ENCODE measurements at places on chromosomes 1 and 21.

GRCh38 chr1:101713760-101714159 lies 283.0 kb downstream of the OLFM3 start:
- no peak for DNase-seq
- H3K4me1 ChIP-seq: no peaks in the 10 kb centered on the region
- H3K27me3 ChIP-seq: no peaks in the 10 kb centered on the region
- no peaks in the 10 kb centered on the region for H3K36me3 ChIP-seq
- no peak overlapping the region for H3K27ac ChIP-seq

DNA sequence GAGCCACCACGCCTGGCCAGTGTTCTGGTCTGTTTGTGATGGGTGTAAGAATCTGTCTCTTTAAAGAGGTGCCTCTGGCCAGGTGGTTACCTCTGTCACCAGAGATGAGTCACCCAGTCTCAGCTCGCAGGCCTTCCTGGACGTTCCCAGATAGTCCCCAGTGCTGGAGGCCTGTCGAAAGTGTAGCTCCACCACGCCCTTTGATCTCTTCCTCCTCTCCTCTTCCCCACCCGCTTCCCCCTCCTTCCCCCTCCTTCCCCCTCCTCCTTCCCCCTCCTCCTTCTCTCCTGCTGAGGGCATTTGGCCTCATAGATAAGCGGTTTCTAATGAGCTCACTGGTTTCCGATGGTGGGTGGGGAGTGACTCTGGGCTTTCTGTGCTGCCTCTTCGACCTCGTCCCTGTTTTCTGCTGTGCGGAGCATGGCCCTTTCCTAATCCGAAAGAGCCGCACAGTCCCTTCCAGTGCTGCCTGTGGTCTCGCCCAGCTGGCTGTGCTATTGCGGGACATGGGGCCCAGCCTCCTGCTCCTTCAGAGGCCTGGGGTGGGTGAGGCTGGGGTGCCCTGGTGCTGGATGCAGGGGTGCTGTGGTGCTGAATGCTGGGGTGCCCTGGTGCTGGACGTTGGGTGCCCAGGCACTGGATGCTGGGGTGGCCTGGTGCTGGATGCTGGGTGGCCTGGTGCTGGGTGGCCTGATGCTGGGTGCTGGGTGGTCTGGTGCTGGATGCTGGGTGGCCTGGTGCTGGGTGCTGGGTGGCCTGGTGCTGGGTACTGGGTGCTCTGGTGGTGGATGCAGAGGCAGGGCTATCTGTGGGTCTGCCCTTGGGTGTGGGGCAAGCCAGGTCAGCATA lies 19.2 kb downstream of the AGPAT3 start:
- H3K4me3 ChIP-seq: no peak overlapping the region
- H3K4me1 ChIP-seq: peaks cover 4% of the 10 kb centered on the region
- DNase-seq: no peak
- no peaks in the 10 kb centered on the region for H3K27me3 ChIP-seq

GRCh38 chr1:109104364-109105151 lies 9.4 kb upstream of the ELAPOR1 start:
- H3K36me3 ChIP-seq: no peaks in the 10 kb centered on the region
- peaks cover 6% of the 10 kb centered on the region for H3K4me1 ChIP-seq
- H3K27ac ChIP-seq: no peak overlapping the region
- no peak overlapping the region for H3K4me3 ChIP-seq

DNA sequence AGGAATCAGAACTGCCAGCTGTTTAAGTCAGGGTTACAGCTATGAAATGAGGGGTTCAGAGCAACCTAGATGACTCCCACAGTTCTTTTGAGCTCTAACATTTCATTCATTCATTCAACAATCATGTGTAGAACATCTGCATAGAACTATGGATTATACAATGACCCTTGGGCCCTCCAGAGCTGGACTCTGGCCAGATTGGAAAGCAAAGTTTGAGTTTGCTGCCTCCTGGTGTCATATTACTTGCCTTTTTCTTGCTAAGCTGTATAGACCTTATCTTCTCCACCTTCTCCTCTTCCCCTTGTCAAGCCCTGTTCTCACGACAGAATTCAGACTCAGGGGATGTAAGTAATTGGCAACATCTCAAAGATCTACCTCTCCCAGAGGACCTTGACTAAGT lies 4.0 kb downstream of the CASQ2 start:
- DNase-seq: no peak
- no peak overlapping the region for H3K4me3 ChIP-seq
- H3K4me1 ChIP-seq: no peaks in the 10 kb centered on the region
- no peaks in the 10 kb centered on the region for H3K27me3 ChIP-seq
- H3K36me3 ChIP-seq: no peaks in the 10 kb centered on the region
- no peak overlapping the region for H3K27ac ChIP-seq

GRCh38 chr1:244067893-244068292 lies 16.8 kb downstream of the ZBTB18 start:
- no peak overlapping the region for H3K27ac ChIP-seq
- H3K27me3 ChIP-seq: no peaks in the 10 kb centered on the region
- DNase-seq: no peak
- H3K4me3 ChIP-seq: no peak overlapping the region
- H3K4me1 ChIP-seq: peaks cover 9% of the 10 kb centered on the region

DNA sequence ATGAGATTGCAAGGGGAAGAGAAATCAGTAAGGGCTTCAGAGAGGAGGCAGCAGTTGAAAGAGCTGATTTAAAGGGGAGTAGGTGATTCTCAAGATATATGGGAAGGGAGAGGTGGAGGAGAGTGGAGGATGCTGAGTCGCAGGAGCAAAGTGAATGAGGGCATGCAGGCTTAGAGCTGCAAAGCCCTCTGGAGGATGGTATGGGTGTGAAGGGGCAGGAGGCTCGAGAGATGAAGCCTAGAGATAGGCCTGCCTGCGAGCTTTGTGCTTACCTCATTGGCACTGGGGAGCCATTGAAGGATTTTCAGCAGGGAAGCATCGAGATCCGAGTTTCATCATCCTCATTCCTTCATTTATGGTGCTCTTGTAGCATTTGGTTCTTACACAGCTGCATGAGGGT lies 15.8 kb upstream of the SH2D2A start:
- H3K27ac ChIP-seq: no peak overlapping the region
- no peak overlapping the region for H3K4me3 ChIP-seq
- DNase-seq: no peak
- no peaks in the 10 kb centered on the region for H3K36me3 ChIP-seq

- DNase-seq: no peak
- no peak overlapping the region for H3K4me3 ChIP-seq
- no peaks in the 10 kb centered on the region for H3K4me1 ChIP-seq
- H3K36me3 ChIP-seq: no peaks in the 10 kb centered on the region
- no peak overlapping the region for H3K27ac ChIP-seq
Measured at GRCh38 chr1:245538671-245539070, 383.9 kb downstream of the KIF26B start.

DNA sequence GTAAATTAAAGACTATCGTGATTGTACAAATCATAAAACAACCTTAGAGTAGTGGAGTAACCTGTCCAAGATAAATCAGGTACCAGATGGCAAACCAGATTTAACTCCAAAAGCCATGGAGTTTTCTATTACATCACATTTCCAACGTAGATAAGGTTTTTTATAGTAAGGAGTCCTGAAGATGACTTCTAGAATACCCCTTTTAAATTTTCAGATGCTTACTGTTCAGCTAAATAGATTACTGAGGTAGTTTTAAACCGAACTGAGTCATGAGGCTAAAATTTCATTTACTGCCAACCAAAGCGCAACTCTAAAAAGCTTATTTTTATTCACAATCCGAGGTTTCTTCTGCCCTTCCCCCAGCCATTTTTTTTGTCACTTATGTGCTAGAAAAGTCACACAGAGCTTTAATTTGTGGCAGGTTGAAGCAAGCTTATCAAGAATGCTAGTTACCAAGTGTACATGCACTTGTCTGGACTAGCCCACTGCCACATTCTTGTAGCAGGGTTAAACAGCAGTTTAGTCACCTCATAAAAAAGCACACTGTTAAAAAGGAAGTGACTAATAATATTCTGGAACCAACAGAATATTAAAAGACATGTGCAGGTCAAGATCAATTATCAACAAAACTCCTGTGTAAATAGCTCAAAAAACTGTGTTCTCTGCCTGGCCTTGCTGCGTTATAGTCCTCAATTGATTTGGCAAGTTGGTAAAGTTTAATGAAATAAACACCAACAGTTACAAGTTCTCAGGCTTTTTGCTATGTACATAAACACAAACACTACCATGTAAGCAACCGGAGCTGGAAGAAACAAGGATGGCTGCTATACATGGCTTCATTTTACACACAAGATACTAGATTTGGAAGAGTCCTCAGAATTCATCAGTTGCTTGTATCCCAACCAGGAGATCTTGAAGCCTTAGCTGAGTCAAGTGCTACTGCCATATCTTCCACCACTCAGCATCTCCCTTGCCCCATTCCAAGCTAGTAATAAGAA lies 180.3 kb upstream of the DMRTA2 start:
- no peaks in the 10 kb centered on the region for H3K4me1 ChIP-seq
- H3K36me3 ChIP-seq: no peaks in the 10 kb centered on the region
- H3K27me3 ChIP-seq: no peaks in the 10 kb centered on the region
- no peak for DNase-seq
- no peak overlapping the region for H3K27ac ChIP-seq
- no peak overlapping the region for H3K4me3 ChIP-seq

- no peak overlapping the region for H3K27ac ChIP-seq
- peaks cover 50% of the 10 kb centered on the region for H3K4me1 ChIP-seq
- no peak overlapping the region for H3K4me3 ChIP-seq
- no peaks in the 10 kb centered on the region for H3K36me3 ChIP-seq
- DNase-seq: peak; percentile 87
Measured at GRCh38 chr1:44714944-44715571, 15.9 kb downstream of the RNU5D-1 start.

DNA sequence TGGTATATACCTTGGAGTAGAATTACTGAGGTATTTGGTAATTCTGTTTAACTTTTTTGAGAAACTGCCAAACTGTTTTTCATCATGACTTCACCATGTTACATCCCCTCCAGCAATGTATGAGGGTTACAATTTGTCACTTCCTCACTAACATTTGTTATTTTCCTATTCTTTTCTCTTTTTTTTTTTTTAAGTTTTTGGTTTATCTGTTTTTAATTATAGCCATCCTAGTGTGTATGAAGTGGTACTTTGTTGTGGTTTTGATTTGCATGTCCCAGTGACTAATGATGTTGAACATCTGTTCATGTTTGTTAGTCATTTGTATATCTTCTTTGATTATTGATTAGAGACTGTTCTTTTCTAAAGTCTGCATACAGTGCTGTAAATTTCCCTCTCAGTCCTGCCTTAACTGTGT lies 147.3 kb downstream of the HS2ST1 start:
- H3K27ac ChIP-seq: peak overlapping the region; percentile 59
- peaks cover 81% of the 10 kb centered on the region for H3K4me1 ChIP-seq
- no peaks in the 10 kb centered on the region for H3K27me3 ChIP-seq
- peak; percentile 57 for DNase-seq
- H3K36me3 ChIP-seq: no peaks in the 10 kb centered on the region

DNA sequence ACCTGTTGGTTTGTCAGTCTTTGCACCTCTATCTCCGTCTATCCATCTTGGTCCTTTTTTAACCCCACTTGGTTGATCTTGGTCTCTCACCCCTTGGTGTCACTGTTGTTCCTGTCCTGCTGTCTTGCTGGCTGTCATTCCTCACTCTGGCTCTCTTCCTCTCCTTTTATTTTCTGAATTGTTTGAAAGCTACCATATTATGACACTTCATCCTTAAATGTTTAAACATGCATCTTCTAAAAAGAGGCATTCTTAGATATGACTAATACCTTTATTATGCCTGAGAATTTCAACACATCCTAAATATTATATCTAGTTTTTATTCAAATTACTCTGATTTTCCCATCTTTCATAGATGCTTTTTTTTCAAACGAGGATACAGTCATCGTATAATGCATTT lies 37.0 kb downstream of the BACH1 start:
- H3K36me3 ChIP-seq: peaks cover 45% of the 10 kb centered on the region
- DNase-seq: no peak
- H3K4me3 ChIP-seq: no peak overlapping the region
- no peaks in the 10 kb centered on the region for H3K4me1 ChIP-seq
- no peak overlapping the region for H3K27ac ChIP-seq

DNA sequence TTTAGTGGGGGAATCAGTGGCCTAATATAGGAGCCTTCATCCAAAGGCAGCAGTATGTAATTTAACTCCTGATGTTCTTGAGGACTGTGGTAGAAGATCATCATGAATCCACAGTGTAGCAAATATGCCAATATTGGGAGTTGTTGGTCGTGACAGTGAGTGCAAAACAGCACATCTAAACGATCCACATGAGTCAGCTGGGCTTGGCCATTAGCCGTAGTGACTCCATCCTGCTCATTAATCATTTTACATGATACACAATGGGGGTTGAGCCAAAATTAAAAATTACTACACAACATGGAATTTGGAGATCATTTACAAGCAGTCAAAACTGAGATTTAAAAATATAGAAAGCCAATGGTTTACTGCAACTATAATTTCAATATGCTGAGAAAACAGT lies 653.9 kb upstream of the CAMK1G start:
- H3K4me1 ChIP-seq: no peaks in the 10 kb centered on the region
- H3K27ac ChIP-seq: no peak overlapping the region
- no peaks in the 10 kb centered on the region for H3K36me3 ChIP-seq
- no peaks in the 10 kb centered on the region for H3K27me3 ChIP-seq

GRCh38 chr1:205512059-205513045 lies 7.9 kb downstream of the CDK18 start:
- no peak overlapping the region for H3K4me3 ChIP-seq
- H3K4me1 ChIP-seq: no peaks in the 10 kb centered on the region
- no peak overlapping the region for H3K27ac ChIP-seq

GRCh38 chr21:23155281-23155680 lies 2157.1 kb downstream of the NCAM2 start:
- DNase-seq: no peak
- H3K27ac ChIP-seq: no peak overlapping the region

- peaks cover 13% of the 10 kb centered on the region for H3K27me3 ChIP-seq
- no peak overlapping the region for H3K27ac ChIP-seq
- H3K36me3 ChIP-seq: no peaks in the 10 kb centered on the region
- DNase-seq: no peak
Measured at GRCh38 chr1:228751360-228752098, 16.2 kb downstream of the RHOU start.

GRCh38 chr1:239053279-239053678 lies 333.1 kb upstream of the CHRM3 start:
- H3K27ac ChIP-seq: no peak overlapping the region
- H3K4me1 ChIP-seq: no peaks in the 10 kb centered on the region
- DNase-seq: no peak

- peak; percentile 63 for DNase-seq
- peak overlapping the region; percentile 72 for H3K27ac ChIP-seq
- H3K36me3 ChIP-seq: no peaks in the 10 kb centered on the region
- peaks cover 49% of the 10 kb centered on the region for H3K4me1 ChIP-seq
Measured at GRCh38 chr1:24743404-24744211, 1.6 kb upstream of the CLIC4 start.

DNA sequence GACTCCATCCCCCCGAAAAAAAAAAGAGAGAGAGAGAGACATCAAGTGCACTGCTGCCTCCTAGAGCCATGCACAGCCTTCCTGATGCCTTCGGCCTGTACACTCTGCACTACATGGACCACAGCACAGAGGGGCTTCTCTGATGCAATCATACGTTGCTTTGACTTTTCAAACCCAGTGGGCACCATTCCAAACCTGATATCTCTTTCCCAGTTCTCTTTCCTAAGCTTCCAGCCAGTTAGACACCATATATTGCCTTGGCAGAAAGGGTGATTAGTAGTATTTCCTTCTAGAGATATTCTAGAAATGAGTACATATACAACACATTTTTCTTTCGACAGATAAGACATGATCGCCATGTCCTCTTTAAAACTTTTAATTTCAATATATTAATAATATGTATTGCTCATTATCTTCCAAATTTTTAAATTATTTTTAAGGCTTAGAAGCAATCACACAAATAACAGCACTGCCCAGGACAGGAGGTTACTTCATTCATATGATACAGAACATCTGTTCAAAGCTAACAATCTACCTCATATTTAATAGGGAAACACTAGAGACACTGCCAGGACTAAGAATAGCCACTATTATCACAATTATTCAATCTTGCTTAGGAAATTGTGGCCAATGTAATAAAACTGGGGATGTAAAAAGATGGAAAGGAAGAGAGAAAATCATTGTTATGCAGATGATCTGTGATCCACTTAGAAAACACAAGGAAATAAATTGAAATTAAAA lies 9.9 kb downstream of the CLCA1 start:
- no peaks in the 10 kb centered on the region for H3K27me3 ChIP-seq
- H3K4me3 ChIP-seq: no peak overlapping the region
- DNase-seq: no peak
